ENCODE measurements at places on chromosomes 2 and 18.

DNA sequence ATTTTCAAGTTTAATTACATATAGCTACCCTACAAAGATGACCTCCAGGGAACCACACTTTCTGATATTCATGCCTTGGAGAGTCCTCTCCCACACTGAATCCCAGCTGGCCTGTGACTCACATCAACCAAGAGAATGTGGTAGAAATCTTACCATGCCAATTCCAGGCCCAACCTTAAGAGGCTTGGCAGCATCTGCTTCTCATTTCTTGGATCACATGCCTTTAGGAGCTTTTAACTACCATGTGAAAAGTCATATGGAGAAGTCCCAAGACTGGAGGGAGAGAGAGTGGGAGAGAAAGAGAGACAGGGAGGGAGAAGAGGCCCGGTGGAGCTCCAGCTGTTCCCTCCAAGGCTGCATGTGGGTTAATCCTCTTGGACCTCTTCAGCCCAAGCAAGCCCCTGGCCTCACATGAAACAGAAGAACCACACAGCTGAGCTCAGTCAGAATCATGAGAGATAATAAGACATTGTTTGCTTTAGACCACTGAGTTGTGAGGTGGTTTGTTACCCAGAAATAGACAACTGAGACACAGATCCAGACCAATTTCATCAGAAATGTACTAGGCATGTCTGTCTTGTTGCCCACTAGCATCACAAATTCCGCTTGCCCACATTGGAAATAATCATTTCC lies 190.7 kb downstream of the MTCL1 start:
- H3K4me1 ChIP-seq = peaks cover 6% of the 10 kb centered on the region
- H3K36me3 ChIP-seq = no peaks in the 10 kb centered on the region
- no peak overlapping the region for H3K27ac ChIP-seq
- no peak for DNase-seq
- no peak overlapping the region for H3K4me3 ChIP-seq

DNA sequence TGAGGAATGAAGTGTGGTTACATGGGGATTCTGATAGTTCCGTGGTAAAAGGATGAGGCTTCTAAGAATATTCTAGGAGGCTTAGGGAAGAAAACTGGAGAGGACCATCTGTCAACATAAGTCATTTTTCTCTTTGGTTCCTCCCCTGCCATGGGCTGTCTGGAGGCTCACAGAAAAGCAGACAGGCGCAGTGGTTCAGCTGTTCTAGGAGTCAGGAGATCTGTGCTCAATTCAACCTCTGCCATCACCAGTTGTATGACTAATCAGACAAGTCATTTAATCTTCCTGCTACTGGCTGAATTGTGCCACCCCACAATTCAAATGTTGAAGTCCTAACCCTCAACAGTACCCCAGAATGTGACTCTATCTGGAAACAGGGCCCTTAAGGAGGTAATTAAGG lies 36.4 kb downstream of the ADAM17 start:
- H3K27ac ChIP-seq = no peak overlapping the region
- no peaks in the 10 kb centered on the region for H3K4me1 ChIP-seq
- peaks cover 72% of the 10 kb centered on the region for H3K36me3 ChIP-seq

DNA sequence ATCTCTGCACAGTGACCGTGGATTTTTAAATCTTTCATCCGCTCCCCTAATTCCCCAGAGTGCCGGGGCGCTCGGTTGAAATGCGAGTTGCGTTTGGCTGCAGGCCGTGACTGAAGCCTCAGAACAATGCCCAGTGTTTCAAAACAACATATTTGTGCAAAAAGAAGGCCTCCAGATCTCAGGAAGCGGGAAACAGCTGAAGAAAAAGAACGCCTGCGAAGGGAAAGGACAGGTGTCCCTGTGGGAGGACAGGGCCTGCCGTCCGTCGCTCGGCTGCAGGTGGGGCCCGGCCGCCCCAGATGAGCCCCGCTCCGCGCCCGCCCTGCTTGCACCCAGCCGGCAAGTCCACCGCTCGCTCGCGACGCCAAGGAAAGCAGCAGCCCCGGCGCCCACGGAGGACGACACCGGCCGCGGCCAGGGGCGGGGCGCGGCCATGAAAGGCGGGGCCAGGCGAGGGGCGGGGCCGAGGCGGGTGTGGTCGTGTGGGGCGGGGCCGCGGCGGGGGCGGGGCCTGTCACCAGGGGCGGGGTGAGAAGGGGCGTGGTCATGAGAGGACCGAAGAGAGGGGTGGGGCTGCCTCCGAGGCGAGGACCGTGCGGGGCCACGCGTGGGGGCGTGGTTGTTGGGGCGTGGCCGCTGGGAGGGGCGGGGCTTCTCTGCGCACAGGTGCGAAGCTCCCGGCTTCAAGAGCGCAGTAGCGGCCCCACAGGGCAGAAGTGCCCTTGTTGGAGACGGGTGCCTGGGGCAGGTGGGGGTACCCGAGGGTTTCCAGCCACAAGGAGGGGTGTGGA lies 17.6 kb upstream of the BOK start:
- no peaks in the 10 kb centered on the region for H3K36me3 ChIP-seq
- DNase-seq = peak; percentile 58
- H3K4me3 ChIP-seq = peak overlapping the region; percentile 75
- peaks cover 4% of the 10 kb centered on the region for H3K4me1 ChIP-seq
- peaks cover 17% of the 10 kb centered on the region for H3K27me3 ChIP-seq

GRCh38 chr2:179104736-179105135 lies 54.8 kb upstream of the CCDC141 start:
- H3K4me3 ChIP-seq = no peak overlapping the region
- DNase-seq = no peak
- H3K36me3 ChIP-seq = peaks cover 28% of the 10 kb centered on the region
- H3K4me1 ChIP-seq = peaks cover 10% of the 10 kb centered on the region

- no peaks in the 10 kb centered on the region for H3K4me1 ChIP-seq
- DNase-seq = no peak
- no peak overlapping the region for H3K27ac ChIP-seq
- no peak overlapping the region for H3K4me3 ChIP-seq
- H3K27me3 ChIP-seq = no peaks in the 10 kb centered on the region
These were observed 21.7 kb downstream of the CDH19 start for GRCh38 chr18:66582211-66582610.

GRCh38 chr2:72153026-72153791 lies 5.5 kb upstream of the CYP26B1 start:
- peaks cover 44% of the 10 kb centered on the region for H3K27me3 ChIP-seq
- no peaks in the 10 kb centered on the region for H3K36me3 ChIP-seq
- no peak for DNase-seq
- no peak overlapping the region for H3K4me3 ChIP-seq
- H3K27ac ChIP-seq = no peak overlapping the region
- peaks cover 20% of the 10 kb centered on the region for H3K4me1 ChIP-seq

DNA sequence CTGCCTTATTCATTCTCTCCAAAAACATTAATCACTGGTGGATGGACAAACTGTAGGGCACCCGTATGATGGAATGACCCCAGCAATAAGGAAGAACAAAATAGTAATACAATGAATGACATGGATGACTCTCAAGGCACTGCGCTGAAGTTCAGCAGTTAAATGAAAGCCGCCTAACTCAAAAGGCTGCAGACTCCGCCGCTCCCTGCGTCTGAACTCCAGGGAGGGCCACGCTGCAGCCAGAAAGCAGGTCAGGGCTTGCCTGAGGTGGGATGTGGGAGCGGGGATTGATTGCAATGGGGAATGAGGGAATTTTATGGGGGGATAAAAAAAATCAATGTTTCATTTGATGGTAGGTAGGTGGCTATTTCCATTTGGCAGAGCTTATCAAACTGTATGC lies 86.5 kb upstream of the LAPTM4A start:
- no peak overlapping the region for H3K27ac ChIP-seq
- H3K4me3 ChIP-seq = no peak overlapping the region
- H3K36me3 ChIP-seq = no peaks in the 10 kb centered on the region
- no peak for DNase-seq
- no peaks in the 10 kb centered on the region for H3K4me1 ChIP-seq

- H3K36me3 ChIP-seq = no peaks in the 10 kb centered on the region
- no peaks in the 10 kb centered on the region for H3K4me1 ChIP-seq
These were observed 34.5 kb downstream of the ADCYAP1 start for GRCh38 chr18:939166-939565.

DNA sequence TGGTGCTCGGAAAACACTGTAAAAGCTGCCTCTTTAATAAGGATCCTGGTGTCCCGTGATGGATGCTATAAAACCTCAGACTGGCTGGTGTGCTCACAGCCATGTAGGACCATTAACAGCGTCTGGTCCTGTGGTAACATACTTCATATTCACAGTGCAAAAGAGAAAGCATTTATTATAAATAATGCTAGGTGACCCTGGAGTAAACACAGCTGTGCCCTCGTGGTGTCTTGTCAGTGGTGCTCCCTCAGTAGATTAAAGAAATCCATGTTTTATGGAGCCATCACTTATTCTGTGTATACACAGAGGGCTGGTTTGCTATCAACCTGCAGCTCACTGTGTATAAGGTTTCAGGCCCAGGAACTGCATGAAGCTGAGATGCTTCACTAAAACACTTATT lies 106.9 kb downstream of the CDK15 start:
- no peaks in the 10 kb centered on the region for H3K27me3 ChIP-seq
- H3K27ac ChIP-seq = no peak overlapping the region
- DNase-seq = no peak

DNA sequence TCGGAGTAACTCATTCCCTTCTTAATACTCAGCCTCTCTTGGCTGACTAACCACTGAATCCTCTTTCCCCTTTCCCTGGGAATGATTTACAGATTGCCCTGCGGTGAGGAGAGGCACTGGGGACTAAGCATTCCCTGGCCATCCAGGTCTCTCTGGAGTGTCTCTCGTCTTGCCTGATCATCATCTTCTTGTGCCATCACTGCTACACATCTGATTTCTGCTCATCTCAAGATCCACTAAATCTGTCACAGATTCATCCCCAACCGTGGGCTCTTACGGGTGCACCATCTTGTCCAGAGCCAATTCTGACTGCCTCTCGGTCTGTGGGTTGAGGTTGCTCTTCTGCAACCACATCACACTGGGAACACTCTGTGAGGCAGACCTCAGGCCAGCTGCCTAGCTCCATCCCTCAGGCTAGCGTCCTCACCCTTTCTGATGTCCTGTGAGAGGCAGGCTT lies 12.0 kb downstream of the SFTPB start:
- H3K36me3 ChIP-seq = peaks cover 46% of the 10 kb centered on the region
- H3K4me3 ChIP-seq = no peak overlapping the region
- no peaks in the 10 kb centered on the region for H3K27me3 ChIP-seq

- H3K36me3 ChIP-seq = peaks cover 39% of the 10 kb centered on the region
- no peaks in the 10 kb centered on the region for H3K27me3 ChIP-seq
- peaks cover 27% of the 10 kb centered on the region for H3K4me1 ChIP-seq
- H3K4me3 ChIP-seq = no peak overlapping the region
- H3K27ac ChIP-seq = peak overlapping the region; percentile 59
- DNase-seq = no peak
These were observed 2.8 kb upstream of the MXD1 start for GRCh38 chr2:69911985-69912563.

- DNase-seq = no peak
- H3K27me3 ChIP-seq = no peaks in the 10 kb centered on the region
- H3K4me1 ChIP-seq = no peaks in the 10 kb centered on the region
- no peaks in the 10 kb centered on the region for H3K36me3 ChIP-seq
- no peak overlapping the region for H3K27ac ChIP-seq
These were observed 97.3 kb upstream of the GCFC2 start for GRCh38 chr2:75807992-75808391.

GRCh38 chr2:109341355-109342255 lies 212.6 kb downstream of the SH3RF3 start:
- H3K27ac ChIP-seq = no peak overlapping the region
- no peaks in the 10 kb centered on the region for H3K27me3 ChIP-seq
- H3K4me3 ChIP-seq = no peak overlapping the region
- no peak for DNase-seq
- no peaks in the 10 kb centered on the region for H3K4me1 ChIP-seq

DNA sequence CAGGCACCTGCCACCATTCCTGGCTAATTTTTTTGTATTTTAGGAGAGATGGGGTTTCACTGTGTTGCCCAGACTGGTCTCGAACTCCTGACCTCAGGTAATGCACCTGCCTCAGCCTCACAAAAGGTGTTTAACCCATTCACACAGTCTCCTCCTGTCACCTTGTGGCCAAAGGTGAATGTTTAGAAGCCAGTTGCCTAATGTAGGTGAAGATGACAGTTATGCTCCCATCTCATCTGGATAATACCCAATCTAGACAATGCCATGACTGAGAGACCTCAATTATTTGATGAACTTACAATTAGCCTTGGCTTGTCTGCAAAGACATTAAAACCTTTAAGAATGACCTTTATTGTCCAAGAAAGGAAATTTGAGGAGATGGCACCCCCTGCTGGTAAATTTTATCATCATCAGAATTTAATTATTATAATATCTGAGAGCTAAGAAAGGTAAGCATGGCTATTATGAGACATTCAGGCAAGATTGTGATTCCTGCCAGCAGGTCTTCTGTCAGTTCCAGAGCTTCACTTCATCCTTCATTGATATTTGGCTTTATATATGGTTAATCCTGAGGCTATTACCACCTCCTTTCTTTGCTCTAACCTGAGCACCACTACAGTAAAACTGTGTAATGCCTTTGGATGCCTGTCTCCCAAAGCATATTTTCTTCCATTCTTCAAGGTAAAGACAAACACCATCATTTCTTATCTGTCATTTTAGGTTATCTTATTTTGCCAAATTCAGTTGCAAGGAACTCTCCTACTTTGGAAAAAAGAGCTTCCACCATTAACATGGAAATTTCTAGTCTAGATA lies 117.6 kb downstream of the FAM124B start:
- DNase-seq = no peak
- peaks cover 23% of the 10 kb centered on the region for H3K27me3 ChIP-seq
- no peak overlapping the region for H3K4me3 ChIP-seq
- no peaks in the 10 kb centered on the region for H3K4me1 ChIP-seq
- H3K27ac ChIP-seq = no peak overlapping the region

DNA sequence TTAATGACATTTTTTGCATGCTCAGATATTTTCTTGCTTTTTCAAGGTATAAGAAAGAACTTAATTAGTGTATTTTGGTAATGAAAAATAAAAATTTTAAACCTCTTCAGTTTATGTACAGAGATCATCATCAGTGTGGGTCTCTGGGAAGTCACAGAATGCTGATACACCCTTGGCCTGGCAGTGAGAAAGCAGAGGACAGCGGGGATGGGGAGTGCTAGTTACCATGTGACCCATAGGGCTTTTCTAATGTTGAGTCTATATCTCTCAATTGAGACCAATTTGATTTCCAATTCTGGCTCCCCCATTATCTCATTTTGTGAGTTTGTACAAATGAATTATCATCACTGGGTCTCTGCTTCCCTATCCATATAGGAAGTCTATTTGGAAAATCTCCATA lies 305.7 kb downstream of the CYRIA start:
- H3K36me3 ChIP-seq = no peaks in the 10 kb centered on the region
- H3K4me3 ChIP-seq = no peak overlapping the region
- no peaks in the 10 kb centered on the region for H3K4me1 ChIP-seq
- no peak for DNase-seq

Measured in activated B cell treated with CpG ODN at 0.5 μM for 24 hours (primary cell).